ENCODE measurements at places on chromosomes 4 and X.

DNA sequence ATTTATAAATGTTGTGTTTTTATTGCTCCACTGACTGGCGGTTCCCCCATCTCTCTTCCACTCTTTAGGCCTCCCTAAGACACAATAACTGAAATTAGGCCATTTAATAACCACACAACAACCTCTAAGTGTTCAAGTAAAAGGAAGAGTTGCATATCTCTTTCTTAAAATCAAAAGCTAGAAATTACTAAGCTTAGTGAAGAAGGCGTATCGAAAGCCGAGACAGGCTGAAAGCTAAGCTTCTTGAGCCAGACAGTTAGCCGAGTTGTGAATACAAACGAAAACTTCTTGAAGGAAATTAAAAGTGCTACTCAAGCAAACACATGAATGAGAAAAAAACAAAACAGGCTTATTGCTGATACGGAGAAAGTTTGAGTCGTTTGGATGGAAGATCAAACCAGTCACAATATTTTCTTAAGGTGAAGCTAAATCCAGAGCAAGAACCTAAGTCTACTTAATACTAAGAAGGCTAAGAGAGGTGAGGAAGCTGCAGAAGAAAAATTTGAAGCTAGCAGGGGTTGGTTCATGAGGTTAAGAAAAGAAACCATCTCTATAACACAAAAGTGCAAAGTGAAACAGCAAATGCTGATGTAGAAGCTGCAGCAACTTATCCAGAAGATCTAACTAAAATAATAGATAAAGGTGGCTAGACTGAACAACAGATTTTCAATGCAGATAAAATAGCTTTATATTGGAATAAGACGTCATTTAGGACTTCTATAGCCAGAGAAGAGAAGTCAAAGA, 194.0 kb upstream of the TTC29 start:
- DNase-seq = no peak

- DNase-seq = no peak
Measured at GRCh38 chr4:10623862-10624261, 60.7 kb downstream of the CLNK start.

DNA sequence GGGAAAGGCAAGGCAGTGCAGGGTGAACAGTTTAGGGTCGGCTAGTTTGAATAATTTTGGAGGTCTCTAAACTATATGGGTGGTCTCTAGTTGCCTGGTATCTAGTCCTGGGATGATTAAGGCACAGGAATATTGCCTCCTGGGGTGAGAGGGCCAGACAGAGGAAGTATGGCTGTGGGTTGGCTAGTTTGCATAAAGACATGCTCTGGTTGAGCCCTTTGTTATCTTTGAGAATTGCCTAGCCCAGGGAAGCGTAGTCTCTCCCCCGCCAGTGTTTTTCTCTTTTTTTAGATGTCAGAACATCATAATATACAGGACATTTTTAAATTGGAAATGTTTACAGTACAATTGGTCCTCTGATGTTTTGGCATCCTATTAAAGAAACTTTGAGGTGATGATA, 163.5 kb downstream of the PWWP3B start:
- no peak for DNase-seq

DNA sequence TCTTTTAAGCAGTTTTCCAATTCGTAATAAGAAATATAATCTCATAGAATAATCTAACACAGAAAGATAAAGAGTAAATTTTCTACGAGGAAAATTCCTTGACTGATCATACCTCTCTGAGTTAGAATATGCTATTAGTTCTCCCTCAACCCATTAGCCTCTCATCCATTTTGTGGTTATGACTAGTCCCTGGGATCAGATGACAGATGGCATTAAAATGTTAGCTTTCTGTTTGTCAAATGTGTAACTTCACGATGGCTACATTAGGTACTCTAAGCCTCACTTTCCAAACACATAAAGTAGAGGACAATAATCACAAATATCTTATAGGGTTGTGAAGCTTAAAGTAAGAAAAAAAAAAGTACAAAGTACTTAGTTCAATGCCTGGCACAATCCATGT, 112.2 kb downstream of the ZAR1 start:
- DNase-seq = no peak

Measured in cerebellum (tissue), 4 donors.